SW480 (cell line): ENCODE measurements at places on chromosomes 6 and 20.

DNA sequence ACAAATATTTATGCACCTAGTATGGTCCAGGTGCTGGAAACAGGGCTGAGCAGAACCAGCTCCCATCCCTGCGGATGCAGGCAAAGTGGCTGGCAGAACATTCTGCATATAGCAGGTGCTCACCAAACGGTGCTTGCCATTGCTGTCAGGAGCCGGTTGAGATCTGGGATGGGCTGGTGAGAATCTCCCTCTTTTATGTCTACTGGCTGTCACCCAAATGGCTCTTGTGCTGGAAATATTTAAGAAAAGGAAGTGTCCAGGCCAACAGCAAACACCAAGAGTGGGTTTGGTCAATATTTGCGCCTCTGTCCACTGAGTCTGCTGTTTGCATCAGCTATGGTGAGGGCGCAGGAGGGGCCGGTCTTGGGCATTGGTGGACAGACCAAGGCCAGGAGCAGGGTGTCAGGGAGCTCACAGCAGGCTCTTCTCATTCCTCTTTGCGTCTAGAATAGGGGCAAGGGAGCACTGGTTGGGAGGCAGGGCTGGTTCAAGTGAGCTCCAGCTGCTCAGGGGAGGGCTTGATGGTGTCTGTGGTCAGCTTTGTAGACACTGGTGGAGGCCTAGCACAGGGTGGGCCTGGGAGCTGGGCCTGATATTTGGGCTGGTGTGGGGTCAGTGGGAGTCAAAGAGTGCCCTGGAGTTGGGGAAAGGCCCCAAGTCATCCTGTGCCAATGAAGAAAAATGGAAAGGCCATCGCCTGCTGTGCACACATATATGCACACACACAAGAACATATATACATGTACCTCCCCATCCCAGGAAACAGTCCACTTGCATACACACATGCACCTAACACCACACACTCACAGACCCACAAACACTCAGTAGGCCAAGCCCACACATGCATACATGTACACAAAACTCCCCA is 1.4 kb upstream of the BPIFB2 start:
- DNase-seq = no peak

GRCh38 chr20:5662769-5663168 is 87.4 kb upstream of the SHLD1 start:
- no peak for DNase-seq

DNA sequence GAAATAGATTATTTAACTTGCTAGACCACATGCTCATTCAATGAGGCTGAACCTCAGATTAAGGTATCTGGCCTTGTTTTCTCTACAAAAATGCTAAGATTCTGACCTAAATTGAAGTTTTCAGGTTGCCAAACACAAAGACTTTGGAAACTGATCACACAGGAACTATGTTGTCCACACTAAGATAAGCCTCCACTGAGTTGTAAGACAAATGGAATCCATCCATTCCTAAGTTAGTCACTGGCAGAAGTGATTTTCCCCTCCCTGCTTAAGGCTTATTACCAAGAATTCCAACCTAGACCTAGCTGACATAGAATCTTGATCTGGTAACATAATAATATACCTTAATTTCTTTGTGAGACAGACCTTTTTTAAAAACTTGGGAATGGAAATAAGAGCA is 608.1 kb downstream of the TENT5A start:
- DNase-seq = no peak

DNA sequence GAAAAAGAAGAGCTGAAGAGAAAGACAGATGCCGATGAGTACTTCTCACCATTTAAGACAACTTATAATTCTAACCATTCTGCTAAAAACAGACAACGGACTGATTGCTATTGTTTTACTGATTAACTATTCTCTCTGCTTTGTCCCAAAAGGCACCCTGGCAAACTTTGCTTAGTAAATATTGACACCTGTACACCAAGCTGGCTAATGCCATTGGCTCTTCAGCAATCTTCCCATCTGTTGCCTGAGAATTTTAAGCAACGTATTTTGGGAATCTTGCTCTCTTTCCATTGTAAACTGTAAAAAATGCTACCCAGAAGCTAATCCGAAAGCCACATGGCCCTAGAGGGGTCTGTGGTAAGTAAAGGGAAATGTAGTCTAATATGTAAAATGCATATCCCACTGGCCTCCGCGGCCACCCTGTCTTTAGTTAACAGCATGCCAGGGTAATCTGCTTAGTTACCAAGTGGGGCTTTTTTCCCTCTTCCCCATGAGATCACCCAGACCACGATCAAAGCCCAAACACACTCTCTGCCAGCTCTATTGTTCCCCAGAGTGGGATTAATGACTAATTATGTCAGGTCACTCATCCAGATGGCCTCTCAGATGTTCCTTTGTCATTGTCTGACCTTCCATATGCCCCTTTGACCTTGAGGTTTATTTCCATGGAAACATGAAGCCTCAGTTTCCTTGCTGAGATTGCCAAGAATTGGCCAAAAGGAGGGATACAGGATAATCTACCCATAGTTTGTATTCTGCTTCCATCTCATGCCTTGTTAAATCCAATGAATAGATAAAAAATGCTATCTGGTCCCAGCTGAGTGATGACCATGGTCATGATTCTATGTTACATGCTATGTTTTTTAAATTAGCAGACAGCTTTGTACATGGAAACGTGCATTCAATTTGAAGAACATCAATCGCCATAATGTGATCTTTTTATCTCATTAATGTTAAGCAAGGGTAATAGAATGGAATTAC is 216.4 kb upstream of the MCHR2 start:
- no peak for DNase-seq

DNA sequence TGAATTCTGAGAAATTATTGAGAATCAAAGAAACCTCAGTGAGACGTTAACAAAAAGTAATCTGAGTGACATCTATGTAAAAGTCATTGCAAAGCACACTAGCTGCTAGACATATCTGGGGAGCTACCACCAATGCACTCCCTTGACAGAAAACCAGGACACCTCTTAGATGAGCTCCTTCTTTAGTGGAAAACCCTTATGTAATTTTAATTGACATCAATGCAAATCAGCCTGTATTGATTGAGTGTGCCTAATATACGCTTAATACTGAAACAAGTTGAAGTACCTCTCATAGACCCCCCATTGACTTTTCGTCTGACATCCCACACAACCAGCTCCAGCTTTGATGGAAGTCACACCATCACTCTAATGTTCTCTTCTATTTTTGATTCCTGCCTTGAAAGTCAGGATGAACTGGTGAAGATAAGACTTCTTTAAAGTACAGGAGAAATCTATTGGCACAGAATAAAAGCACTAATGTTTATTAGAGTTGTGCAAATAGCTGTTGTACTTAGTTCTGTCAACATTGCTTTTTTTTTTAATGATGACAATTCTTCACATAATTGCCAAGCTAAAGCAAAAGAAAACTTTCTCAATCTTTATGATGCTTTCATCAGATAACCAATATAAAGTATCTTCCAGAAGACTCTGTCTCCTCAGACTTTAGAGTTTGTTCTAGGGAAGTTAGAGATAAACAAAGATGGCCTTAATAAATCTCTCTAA is 98.0 kb upstream of the FAM8A1 start:
- no peak for DNase-seq

- peak; percentile 50 for DNase-seq
Measured at GRCh38 chr6:6556738-6557503, 31.6 kb upstream of the LY86 start.

DNA sequence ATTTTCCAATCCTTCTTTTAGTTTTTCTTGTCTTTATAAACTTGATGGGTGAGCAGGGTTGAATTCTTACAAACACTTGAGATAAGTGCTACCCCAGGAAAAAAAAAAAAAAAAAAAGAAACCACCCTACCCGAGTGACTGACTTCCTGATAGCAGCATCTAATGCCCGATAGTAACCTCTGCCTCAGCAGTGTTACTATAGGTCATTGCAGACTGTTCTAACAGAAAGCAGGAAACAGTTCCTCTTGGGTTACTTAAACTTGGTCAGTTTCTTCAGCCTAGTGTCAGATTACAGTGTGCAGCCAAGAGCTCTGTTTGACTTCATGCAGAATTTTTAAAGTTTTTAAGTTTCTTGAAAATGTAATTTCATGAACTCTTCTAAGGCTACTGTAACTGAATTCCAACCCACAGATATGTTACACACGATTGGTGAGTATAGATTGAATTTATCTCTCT is 2.1 kb downstream of the MYLIP start:
- peak; percentile 65 for DNase-seq

GRCh38 chr20:63080411-63080810 is 73.6 kb upstream of the BHLHE23 start:
- no peak for DNase-seq
